Stimulated activated CD4-positive, alpha-beta T cell treated with anti-CD3 and anti-CD28 coated beads, Interleukin-1b, Interleukin-23, amount 100 ng/mL, for 1 hour (primary cell): ENCODE measurements at places on chromosomes 4 and X.

GRCh38 chr4:74111306-74111975 is 12.4 kb upstream of the CXCL2 start:
- no peak for DNase-seq

DNA sequence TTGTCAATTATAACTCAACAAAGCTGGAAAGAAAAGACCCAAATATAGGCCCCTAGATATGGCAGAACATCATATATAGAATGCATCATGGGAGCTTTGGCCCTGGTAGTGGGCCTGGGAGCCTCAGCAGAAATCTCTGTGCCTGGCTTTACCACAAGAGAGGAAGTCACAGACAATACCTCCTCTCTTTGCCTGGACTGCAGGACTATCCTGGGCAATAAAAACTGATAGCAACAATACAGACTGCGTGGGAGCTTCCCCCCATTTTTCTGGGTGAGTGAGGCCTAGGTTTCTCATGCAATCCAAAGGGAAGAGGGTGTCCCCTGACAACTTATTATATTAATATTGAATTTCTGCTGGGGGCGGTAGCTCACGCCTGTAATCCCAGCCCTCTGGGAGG is 64.0 kb upstream of the NFKB1 start:
- DNase-seq = no peak

DNA sequence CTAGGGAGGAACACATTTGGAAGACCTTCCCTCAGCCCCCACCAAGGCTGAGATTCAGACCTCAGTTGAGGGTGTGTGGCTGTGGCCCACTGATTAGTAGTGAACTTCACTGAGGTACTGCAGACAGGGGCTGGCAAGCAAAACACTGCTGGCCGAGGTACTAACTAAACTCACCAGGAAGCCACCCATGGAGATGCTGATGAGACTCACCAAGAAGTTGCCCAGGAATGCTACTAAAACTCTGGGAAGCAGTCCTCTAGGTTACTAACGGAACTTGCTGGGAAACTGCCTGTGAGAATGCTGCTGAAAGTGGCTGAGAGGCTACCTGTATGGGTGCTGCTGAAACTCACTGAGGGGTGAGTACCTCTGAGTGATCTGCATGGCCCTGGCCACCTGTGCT is 372.4 kb upstream of the RPS6KA3 start:
- DNase-seq = no peak

- DNase-seq = no peak
These were observed 541.5 kb downstream of the PCDH7 start for GRCh38 chr4:31261632-31262031.

GRCh38 chr4:958696-959337 is 14.6 kb downstream of the DGKQ start:
- no peak for DNase-seq

DNA sequence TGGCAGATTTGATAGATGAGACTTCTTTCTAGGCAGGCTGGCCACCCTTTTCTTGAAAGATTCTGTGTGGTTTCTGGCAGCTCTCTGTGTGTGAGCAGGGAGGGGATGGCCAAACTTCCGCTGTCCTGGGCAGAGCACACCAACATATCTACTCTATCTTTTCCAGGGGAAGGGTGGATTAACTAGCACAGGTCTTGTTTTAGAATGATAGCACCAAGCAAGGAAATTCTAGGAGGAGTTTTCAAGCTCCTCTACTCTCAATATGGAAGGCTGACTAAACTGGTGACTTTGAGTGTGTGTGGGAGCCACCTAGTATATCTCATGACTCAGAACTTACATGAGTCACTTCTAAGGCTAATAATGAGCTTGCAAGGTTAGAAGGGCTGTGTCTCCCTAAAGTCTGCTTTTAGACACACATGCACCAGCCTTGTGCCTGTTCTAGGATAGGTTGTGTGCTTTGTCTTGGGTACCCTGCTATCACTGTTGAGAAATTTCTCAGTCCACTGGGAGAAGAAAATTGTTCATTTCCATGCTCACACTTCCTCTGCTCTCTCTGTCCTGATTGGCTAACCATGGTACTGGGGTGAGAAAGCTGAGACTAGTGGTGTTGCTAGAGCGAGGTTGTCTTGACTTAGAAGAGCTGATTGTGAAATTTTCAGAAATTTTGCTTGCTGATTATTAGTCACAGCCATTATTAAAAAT is 72.9 kb downstream of the YIPF6 start:
- DNase-seq = no peak

GRCh38 chr4:7272404-7272803 is 80.1 kb downstream of the SORCS2 start:
- DNase-seq = no peak

- no peak for DNase-seq
These were observed 9.2 kb upstream of the ANAPC4 start for GRCh38 chr4:25367877-25368276.

DNA sequence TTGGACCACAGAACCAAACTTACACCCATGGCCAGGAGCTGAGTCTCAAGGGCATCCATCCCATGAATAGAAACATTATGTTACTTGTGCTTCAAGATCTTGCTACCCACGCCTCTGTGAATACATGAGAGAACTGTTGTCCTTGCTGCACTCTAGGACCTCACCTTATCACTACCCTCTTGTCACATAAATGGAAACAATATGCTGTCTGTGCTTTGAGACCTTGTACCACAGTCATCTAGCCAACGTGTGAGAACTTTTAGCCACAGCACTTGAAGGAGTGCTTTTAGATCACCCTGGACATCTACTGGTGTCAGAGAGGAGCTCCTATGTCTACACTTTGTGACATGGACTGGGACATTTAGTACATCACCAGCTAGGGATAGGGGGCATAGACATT is 30.7 kb upstream of the HUWE1 start:
- no peak for DNase-seq

DNA sequence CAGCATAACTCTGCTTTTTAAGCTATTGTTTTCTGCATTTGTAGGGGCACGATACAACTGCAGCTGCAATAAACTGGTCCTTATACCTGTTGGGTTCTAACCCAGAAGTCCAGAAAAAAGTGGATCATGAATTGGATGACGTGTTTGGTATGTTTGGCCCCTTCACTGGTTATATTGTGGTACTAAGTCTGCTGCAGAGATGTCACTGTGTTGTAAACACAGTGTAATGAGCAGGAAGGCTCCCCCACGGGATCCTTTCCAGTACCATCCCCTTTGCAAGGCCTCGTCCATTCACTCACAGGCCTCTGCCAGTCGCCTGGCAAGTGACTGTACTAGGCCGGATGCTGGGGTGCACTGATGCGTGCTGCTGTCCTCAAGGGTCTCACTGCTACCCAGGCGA is 13.8 kb downstream of the CYP4V2 start:
- no peak for DNase-seq

- no peak for DNase-seq
These were observed 715.8 kb downstream of the CCSER1 start for GRCh38 chr4:90842960-90843359.

DNA sequence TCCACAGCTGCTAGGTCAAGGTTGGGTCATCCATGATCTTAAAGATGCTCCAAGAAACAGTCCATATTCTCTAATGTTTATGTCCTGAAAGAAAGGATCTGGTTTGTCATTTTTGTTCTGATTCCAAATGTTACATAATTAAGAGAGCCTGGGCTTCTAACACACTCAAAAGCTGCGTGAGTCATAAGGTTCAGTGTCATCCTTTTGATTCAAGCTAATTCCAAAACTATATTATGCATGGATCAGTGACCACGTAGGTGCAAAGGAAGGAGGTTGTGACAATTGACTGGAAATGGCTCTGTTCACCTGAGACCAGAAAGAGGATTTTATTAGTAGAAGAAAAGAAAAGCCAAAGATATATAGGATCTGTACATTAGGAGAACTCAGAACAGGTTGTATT is 268.7 kb upstream of the GK2 start:
- DNase-seq = no peak

DNA sequence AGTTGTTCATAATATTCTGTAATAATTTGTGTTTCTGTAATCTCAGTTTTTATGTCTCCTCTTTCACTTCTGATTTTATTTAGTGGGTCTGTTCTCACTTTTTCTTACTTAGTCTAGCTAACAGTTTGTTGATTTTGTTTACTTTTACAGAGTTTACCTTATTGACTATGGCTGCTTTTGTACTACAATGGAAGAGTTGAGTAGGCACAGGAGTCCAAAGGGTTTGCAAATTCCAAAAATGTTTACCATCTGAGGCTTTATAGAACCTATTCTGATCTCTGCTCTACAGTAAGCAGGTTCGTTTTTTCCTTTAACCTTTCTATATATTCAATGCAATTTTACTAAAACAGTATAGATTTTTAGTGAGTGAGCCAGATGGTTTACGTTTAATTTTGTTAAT is 55.1 kb downstream of the UGT2B17 start:
- DNase-seq = no peak

DNA sequence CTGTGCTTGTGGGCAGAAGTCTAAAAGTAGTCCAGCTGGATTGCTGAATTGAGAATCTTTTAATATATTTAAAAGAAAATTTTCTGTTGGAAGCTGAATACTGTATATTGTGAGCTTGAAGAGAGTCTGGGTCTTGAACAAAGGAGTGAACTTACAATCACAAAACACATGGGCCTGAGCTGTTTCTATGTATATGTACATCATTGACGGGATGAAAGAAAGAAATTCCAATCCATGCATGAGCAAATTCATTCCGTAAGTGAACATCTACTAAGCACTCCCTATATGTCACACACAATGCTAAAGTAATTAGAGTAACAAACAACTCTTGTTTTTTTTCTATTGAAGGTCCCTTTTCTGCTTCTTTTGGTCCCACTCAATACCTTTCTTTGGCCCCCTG is 331.0 kb downstream of the HS3ST1 start:
- DNase-seq = no peak

DNA sequence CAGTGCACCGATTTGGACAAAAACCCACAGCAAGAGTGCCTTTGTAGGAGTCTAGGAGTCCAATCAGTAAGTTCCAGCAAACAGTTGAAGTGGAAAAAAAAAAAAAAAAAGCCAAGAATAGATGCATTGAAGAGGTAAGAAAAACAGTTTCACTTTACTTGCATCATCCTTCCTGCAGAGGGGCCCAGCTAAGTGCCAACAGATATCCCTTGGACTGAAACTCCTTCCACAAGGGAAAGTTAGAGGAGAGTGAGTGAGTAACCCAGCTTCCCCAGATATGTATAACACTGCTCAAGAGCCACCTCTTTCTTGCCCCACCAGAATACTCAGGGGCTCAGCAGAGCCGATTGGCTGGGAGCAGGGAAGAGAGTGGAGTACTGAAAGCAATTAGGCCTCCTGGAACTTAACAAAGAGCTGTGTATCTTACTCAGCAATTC is 617.7 kb upstream of the SMIM31 start:
- no peak for DNase-seq

DNA sequence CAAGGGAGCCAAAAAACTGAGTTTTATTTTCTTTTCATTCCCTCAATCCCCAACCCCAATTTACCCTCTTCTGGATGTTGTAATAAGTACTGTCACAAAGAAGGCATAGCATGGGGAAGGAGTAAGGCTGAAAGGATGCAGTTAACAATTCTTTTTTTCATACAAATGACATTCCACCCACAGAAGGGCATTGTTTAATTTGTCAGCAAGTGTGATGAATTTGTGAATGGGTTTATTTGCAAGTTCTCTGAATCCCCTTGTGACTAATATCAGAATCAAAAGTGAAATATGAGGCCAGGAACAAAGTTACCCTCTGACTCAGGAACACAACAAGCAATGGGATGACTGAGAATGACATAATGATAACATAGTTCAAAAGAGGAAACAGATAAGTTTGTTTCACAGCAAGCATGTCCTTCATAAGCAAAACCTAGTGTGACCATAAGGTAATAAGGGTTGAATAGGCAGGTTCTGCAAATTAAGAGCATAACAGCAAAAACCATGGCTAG is 2.1 kb downstream of the GEMIN8 start:
- DNase-seq = no peak

- no peak for DNase-seq
These were observed 775.4 kb downstream of the STPG2 start for GRCh38 chr4:97367878-97368277.

GRCh38 chr4:155590796-155591585 is 75.7 kb upstream of the GUCY1A1 start:
- no peak for DNase-seq

DNA sequence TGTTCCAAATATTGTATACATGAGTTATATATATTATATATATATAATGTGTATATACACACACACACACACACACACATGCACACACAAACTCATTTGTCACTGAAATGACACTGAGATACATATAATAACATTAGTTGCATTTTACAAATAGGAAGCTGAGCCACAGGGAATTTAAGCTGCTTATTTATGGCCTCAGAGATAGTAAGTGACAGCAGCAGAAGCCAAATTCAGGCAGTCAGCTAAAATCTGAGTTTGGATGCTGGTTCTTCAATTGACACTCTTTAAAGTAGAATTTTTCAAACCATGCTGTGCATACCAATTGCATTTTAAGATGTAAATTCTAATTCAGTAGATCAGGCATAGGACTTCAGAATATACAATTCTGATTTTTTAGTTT is 163.3 kb upstream of the CTSO start:
- DNase-seq = no peak

- no peak for DNase-seq
These were observed 26.0 kb upstream of the NSUN7 start for GRCh38 chr4:40723728-40724127.

DNA sequence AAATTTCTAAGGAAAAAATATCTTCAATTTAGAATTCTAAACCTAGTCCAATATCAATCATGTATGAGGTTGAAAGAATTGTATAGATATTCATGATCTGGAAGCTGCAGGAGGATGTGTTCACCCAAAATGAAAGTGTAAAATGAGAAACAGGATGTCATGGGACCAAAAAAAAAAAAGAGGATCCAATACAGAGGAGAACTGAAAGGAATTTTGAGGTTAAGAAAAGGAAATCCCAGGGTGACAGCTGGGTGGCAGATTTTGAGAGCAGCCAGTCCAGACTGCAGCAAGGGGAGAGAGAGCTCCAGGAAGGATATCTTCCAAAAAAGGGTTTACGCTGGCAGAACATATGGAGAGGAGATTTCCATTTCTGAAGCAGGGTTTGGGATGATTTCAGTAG is 38.9 kb downstream of the TLR10 start:
- no peak for DNase-seq

- DNase-seq = peak; percentile 20
These were observed 490.6 kb downstream of the IL15 start for GRCh38 chr4:142126890-142127497.

DNA sequence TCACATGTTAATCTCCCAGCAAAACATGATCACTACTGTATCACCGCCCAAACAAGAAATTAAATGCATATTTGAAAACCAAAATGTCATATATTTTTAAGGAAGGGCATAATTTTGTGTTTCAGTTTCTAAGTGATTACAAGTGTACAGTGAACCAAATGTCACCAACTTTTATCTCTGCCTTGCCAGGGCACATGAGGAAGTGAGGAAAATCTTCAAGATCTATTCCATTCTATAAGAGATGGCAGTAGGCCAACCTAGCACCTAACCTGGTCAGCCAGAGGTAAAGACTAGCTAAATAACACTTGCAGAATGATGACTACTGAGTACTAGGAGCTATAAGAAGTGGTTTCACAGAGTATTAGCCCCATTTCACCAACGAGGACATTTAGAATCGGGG is 107.2 kb downstream of the ATP11C start:
- DNase-seq = no peak

- DNase-seq = no peak
These were observed 146.4 kb upstream of the EOLA2 start for GRCh38 chrX:150084496-150085229.
